ENCODE measurements at places on chromosomes 4 and X. TPM values are rescaled to one million over a fixed set of nuclear protein-coding genes. Genes with fewer than 3 reads are reported as not detected.

PORCN gene
- total RNA-seq, result 15.7 TPM

FGF13 gene
- total RNA-seq, result 3.2 TPM

DNA sequence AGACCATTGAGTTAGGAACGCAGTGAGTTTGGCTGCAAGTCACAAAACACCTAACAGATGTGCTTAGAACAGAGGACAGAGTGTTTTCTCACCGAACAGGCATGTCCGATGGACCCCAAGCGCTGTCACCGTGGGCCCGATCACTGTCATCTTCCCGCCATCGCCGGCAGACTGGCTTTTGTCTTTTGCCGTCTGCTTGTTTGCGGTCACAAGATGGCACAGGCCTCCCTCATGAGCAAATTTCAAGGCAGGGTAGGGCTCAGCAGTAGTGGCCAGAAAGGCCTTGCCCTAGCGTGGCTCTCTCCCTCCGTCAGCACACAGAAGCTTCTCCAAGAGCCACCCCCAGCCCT, 21.4 kb upstream of the MRFAP1 start:
- no peak for DNase-seq

DNA sequence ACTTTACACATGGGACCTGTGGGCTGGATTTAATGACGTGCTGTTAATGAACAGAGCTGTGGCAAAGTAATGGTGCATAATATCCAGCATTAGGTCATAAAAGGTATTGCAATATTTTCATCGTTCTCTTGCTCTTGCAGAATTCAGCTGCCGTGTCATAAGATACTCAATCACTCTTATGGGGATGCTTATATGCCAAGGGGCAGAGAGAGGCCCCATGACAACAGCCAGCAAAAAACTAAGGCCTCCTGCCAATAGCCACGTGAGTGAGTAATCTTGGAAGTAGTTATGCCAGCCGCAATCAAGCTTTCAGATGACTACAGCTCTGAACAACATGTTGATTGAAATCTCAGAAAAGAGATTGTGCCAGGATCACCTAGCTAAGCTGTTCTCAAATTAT, 616.9 kb downstream of the FSTL5 start:
- DNase-seq, result no peak

DNA sequence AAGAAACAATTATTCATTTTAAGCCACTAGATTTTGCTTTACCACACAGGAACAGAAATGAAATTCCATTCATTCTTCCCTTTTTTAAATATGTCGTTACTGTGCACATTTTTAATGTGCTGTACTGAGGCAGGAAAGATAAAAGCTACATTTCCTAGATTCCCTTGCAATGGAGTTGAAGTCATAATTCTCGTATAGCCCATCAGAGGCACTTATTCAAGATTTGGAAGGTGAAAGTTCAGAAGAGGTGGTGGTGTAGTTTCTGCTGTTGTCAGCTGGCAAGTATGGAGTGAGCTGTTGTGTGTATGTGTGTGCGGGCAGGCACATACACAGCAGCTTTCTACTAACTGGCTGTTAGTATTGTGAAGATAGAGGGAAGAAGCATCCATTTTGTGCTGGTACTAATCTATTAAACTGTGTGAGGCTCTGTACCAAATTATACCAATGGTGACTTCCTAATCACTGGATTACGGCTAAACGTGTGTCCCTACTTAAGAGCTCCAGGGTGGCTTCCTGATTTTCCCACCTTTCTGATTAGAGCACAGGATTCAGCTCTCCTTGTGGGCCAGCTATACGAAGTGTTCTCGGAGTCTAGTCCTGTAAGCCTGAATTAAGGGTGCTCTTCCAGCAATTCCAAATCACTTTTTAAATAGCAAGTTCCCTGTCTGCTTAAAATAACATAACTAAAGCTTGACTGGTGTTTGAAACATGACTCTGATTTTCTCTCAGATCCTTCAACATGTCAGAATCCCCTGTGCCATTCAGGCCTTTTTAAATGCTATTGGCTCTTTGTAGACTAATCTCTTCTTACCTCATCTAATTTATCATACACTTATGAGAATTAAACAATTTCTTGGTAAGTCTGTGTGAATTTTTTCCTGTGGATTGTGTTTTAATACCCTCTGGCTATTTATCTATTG, 43.8 kb downstream of the PDS5A start:
- no peak for DNase-seq

DNA sequence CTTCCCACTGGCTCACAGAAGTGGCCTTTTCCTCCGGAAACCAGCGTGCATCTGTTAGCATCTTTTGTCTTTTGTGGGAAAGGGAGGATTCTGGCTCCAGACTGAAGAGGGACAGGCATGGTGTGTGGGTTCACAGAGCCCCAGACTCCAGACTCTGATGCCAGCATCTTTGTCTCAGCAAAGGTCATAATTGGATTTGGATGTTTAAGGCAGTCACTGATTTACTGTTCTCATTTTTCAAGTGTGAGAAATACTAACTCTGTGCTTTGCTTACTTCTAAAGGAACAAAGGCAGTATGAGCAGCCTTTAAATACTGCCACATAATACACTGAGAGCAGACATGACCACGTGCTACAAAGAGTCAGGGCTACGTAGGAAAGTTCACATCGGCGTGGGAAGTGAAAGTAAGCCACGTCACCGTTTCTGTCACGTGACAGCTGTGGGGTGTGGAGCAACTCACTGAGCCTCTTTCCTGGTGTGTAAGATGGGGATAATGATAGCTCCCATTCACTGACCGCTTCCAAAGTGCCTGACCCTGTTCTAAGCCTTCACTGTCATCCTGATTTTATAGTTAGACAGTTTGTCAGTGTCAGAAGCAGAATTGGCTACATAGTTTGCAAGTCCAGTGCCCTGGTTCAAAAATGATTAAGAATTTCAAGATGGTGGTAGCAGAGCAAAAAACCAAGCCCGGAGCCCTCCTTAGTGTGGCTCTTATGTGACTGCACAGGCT, 24.8 kb upstream of the TMSB4X start:
- no peak for DNase-seq
